ENCODE measurements at places on chromosomes 16 and 17. TPM values are rescaled to one million over a fixed set of nuclear protein-coding genes. Genes with fewer than 3 reads are reported as not detected.

The STX1B gene
- 1.8 TPM for total RNA-seq

The OR4D1 gene
- 0.11 TPM for total RNA-seq

The TACO1 gene
- 20.9 TPM for total RNA-seq

The TMC5 gene
- total RNA-seq = not detected

The RNF227 gene
- total RNA-seq = 2.3 TPM

The SEC14L5 gene
- total RNA-seq = not detected

The CCDC78 gene
- total RNA-seq = 3.1 TPM

The PHKB gene
- total RNA-seq = 61.2 TPM

The KRTAP1-5 gene
- not detected for total RNA-seq

The USP10 gene
- total RNA-seq = 56.6 TPM

The MATCAP1 gene
- 35.7 TPM for total RNA-seq

The SDR42E1 gene
- total RNA-seq = not detected

The GNGT2 gene
- total RNA-seq = not detected

The TPSG1 gene
- total RNA-seq = not detected

The NUPR1 gene
- total RNA-seq = 124 TPM

The OR2C1 gene
- total RNA-seq = not detected

The CDH3 gene
- total RNA-seq = 3.6 TPM

The CD300E gene
- total RNA-seq = not detected

The SLC16A6 gene
- total RNA-seq = 2.7 TPM

The LIMD2 gene
- 52.6 TPM for total RNA-seq

The KCNH4 gene
- not detected for total RNA-seq

The MPP2 gene
- 3.5 TPM for total RNA-seq

The FBXL16 gene
- total RNA-seq = 0.32 TPM

The ITGAD gene
- total RNA-seq = not detected

The TNP2 gene
- not detected for total RNA-seq

The RAMP2 gene
- 2.4 TPM for total RNA-seq

The FNDC8 gene
- not detected for total RNA-seq

The GSG1L gene
- not detected for total RNA-seq

The TEKT3 gene
- not detected for total RNA-seq

The PLCD3 gene
- total RNA-seq = 111 TPM

The SPATA22 gene
- total RNA-seq = not detected

The AOC2 gene
- 1.8 TPM for total RNA-seq
